CD4-positive, alpha-beta T cell treated with Interleukin-6 for 4 hours (primary cell): ENCODE measurements at places on chromosomes 1 and 21.

- DNase-seq = no peak
Observed at GRCh38 chr1:66777831-66778230, 23.2 kb downstream of the INSL5 start.

DNA sequence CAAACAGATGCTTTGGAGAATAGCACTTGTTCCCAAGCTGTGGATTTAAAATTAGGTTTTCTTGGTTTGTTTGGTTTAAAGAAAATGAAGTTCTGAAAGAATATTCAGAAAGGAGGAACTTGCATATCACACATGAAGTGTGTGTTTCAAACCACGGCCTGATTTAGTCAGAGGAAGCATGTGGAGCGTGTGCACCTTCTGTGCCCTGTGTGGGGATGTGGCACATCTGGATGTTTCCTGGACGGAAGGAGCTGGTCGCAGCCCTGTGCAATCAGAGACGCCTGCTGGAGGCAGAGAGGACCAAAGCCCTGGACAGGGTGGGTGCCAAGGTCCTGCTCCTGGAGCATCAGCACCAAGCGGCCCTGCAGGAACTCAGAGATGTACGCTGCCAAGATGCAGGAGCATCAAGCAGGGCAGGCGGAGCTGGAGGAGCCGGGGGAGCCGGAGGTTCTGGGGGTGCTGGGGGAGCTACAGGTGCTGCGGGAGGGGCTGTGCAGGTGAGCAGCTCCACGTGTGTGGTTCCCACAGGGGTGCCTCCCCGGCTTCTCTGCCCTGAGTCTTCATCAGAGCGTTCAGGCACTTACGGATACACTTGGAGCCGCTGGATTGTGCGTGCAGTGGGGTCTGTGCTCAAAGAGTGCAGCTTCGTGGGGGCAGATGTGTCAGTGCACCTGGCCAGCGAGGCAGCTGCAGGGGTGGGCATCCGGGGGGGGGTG is 45.7 kb downstream of the PCNT start:
- no peak for DNase-seq

DNA sequence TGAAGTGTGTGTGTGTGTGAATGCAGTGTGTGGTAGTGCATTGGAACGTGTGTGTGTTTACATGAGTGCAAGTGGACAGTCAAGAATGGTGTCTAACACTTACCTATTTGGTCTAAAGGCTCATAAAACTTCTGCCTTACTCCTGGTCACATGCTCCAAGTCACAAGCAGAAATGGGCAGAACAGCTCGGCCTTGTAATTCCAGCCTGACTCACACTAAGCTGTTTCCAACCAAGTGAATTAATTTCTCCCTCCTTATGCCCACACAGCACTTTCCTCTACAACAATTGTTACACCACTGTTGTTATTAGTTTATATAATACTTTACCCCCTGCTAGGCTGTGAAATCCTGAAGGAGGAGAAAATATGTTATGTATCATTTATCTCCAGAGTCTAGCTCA is 43.8 kb downstream of the DDR2 start:
- no peak for DNase-seq

DNA sequence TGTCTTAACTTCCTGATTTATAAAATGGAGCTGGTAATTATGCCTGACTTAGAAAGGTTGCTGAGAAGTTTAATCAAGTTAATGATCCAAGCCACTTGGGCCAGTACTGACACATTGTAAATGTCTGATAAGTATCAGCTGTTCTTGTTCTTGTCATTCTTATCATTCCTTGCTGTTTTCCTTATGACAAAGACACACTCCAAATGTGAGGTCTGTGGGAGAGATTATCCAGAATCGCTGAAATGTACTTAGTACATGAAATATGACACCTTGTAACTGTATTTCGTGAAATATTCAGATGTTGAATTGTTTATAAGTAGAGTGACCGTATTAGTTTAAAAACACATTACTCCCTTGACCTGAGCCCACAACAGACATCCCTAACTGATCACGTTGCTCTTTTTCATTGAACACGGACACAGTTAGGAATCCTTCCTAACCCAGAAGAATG is 6.1 kb downstream of the AADACL4 start:
- no peak for DNase-seq

GRCh38 chr1:162028726-162029125 is 5.1 kb upstream of the OLFML2B start:
- no peak for DNase-seq
